GM12878 (cell line): ENCODE measurements at places on chromosomes 1 and 21. TPM values are rescaled to one million over a fixed set of nuclear protein-coding genes. Genes with fewer than 3 reads are reported as not detected.

DNA sequence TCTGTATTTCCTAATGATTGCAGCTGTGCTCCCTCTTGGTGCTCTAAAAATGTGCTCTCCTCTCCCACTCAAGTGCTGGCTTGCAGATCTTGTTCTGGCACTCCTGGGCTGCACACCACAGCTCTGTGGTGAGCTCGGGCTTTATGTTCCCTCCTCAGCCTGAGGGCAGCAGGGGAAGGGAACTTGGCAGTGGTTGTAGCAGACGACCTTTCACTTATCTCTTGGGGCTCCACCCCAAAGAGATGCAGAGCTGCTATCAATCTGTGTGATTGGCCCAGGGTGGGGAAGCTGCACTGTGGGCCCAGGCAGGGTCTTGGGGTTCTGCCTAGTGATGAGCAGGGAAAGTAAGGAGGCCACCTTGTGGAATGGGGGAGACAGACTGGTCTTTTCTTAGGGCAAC lies 143.5 kb upstream of the GORAB start:
- H3K4me1 ChIP-seq = no peaks in the 10 kb centered on the region
- no peak for DNase-seq
- H3K4me3 ChIP-seq = no peak overlapping the region

- H3K36me3 ChIP-seq = no peaks in the 10 kb centered on the region
- no peak overlapping the region for H3K27ac ChIP-seq
- no peaks in the 10 kb centered on the region for H3K4me1 ChIP-seq
Measured at GRCh38 chr21:38533887-38534286, 35.6 kb upstream of the ERG start.

The MIXL1 gene
- 0.23 and 0.40 TPM in 2 replicates for total RNA-seq

DNA sequence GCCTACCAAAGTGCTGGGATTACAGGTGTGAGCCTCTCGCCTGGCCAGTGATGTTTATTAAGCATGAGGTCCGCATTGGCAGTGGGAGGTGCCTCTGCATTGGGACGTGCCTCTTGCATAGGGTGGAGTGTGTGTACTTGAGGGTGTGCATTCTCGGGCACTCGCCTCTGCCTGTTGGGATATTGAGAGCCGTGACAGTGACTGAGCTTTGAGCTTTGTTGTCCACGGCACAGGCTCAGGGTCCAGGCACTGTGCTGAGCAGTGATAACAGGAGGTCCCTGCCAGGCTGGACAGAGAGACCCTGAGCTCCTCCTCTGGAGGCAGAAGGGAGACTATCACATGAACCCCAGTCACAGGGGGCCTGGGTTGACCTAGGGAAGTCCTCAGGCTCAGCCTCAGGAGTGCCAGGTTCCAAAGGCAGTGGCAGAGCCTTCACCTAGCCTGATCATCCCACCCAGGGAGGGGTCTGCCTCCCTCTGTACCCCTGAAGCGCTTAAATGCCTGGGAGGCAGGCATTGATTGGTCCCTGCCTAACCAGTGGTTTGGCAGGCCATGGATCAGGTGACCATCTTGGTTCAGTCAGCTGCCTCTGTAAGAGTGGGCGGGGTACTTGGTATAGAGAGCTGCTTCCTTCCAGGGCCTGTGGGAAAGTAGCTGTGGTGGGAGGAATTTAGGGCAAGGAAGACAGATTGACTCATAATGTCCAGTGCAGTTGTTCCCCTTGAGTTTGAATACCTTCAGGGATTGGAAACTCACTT lies 213.8 kb upstream of the TMEM51 start:
- no peak overlapping the region for H3K27ac ChIP-seq
- DNase-seq = no peak
- H3K36me3 ChIP-seq = no peaks in the 10 kb centered on the region
- no peaks in the 10 kb centered on the region; the same call in 1 of the 2 replicates for H3K27me3 ChIP-seq
- H3K4me3 ChIP-seq = no peak overlapping the region

The OR2M3 gene
- total RNA-seq = not detected in 2 replicates

GRCh38 chr1:84996846-84997666 lies at the start of gene MCOLN2:
TSS of gene MCOLN2 (minus strand) at chr1:84997113. CDS start at chr1:84996872, 241 bp downstream.
- H3K4me3 ChIP-seq = peak within 1 kb of the TSS; percentile 95
- 0 out of 2 replicates have a peak, but pooled peaks cover 4% of the 10 kb centered on the region for H3K4me1 ChIP-seq
- no peaks in the 10 kb centered on the region for H3K27me3 ChIP-seq
- 0 out of 2 replicates have a peak, but pooled peaks cover 2% of the 10 kb centered on the region for H3K36me3 ChIP-seq
- H3K27ac ChIP-seq = peak within 1 kb of the TSS; percentile 99

- H3K4me3 ChIP-seq = no peak overlapping the region
- no peak overlapping the region for H3K27ac ChIP-seq
- no peaks in the 10 kb centered on the region for H3K36me3 ChIP-seq
Measured at GRCh38 chr1:204728456-204728855, 42.9 kb upstream of the LRRN2 start.

The PDC gene
- not detected in 2 replicates for total RNA-seq

The ID3 gene
- total RNA-seq = 278 and 285 TPM in 2 replicates

DNA sequence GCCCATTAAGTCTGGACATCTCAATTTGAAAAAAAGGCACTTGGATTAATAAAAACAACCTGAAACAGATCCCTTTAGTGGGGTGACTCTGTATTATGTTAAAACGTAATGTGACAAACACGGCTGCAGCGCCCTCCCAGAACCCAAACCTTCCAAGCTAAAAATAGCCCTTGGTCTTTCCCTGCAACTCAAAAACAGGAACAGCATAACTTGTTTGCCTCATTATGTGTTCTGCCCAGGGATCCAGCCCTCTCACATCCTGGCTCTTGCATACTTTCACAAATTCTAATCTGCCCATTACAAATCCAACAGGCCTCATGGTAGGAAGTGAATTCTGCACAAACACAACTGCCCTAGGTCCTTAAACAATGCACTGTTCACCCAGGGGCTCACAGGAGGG lies 94.7 kb upstream of the GADD45A start:
- no peak for DNase-seq
- H3K36me3 ChIP-seq = no peaks in the 10 kb centered on the region
- H3K4me1 ChIP-seq = no peaks in the 10 kb centered on the region
- no peak overlapping the region for H3K27ac ChIP-seq
- H3K27me3 ChIP-seq = no peaks in the 10 kb centered on the region

The GSTM5 gene
- 0.26 and 0.40 TPM in 2 replicates for total RNA-seq

The AMY1A gene
- not detected in 2 replicates for total RNA-seq

DNA sequence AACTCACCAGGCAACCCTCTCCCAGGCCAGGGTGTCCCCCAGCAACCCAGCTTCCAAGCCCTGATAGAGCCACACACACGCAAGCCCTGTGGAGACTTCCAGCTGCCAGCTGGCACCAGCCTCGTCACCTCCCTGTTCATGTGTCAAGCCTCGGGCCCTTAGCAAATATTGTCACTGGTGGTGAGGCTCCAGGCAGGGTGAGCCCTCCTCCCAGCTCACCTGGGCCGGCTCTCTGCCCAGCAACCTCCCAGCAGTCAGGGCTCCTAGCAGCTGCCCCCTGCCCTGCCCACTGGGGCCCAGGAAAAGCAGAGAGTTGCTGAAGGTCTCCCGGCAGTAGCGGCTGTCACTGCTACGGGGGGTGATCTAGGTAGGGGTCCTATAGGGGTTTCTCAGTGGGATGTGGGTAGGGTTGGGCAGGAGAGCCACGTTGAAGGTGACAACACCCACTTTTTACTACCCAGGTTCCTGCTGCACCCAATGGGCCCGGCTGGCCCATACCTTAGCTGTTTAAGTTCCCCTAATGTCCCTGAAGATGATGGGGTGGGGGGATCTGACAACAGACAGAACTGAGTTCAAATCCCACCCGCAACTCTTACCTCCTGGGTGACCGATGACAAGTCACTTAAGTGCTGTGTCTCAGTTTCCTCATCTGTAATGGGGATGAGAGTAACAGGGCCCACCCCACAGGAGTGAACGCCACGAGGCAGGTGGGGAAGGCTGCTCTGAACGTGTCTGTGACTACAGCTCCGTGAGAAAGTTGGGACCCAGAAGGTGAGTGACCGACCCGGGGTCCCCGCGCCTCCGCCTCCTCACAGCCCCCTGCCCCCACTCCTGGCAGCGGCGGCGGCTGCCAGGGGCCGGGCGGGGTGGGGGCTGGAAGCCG lies 678 bp downstream of the TTC39A start:
- H3K27me3 ChIP-seq = peaks cover 4% of the 10 kb centered on the region
- no peak for DNase-seq
- H3K27ac ChIP-seq = no peak overlapping the region
- no peak overlapping the region for H3K4me3 ChIP-seq
- H3K4me1 ChIP-seq = peaks cover 9% of the 10 kb centered on the region

- H3K4me1 ChIP-seq = no peaks in the 10 kb centered on the region
- no peaks in the 10 kb centered on the region for H3K36me3 ChIP-seq
- H3K4me3 ChIP-seq = no peak overlapping the region
Measured at GRCh38 chr1:173688300-173688699, 18.6 kb upstream of the ANKRD45 start.

The FMO2 gene
- total RNA-seq = not detected in 2 replicates

The ABCG1 gene
- total RNA-seq = 11.2 and 12.4 TPM in 2 replicates

The APCS gene
- 0.23 and 0.45 TPM in 2 replicates for total RNA-seq

The KIF21B gene
- total RNA-seq = 44.4 and 47.7 TPM in 2 replicates

The TM2D1 gene
- 15.4 and 21.0 TPM in 2 replicates for total RNA-seq

The HAO2 gene
- not detected in 2 replicates for total RNA-seq

GRCh38 chr1:176694713-176695112 lies 231.7 kb downstream of the PAPPA2 start:
- no peaks in the 10 kb centered on the region for H3K27me3 ChIP-seq
- no peak overlapping the region for H3K27ac ChIP-seq
- no peaks in the 10 kb centered on the region for H3K36me3 ChIP-seq
- no peaks in the 10 kb centered on the region for H3K4me1 ChIP-seq
